ENCODE measurements at places on chromosomes 3 and 15. TPM values are rescaled to one million over a fixed set of nuclear protein-coding genes. Genes with fewer than 3 reads are reported as not detected.

Gene ALAS1
- total RNA-seq: 121 TPM

Gene HCLS1
- total RNA-seq: 252 TPM

DNA sequence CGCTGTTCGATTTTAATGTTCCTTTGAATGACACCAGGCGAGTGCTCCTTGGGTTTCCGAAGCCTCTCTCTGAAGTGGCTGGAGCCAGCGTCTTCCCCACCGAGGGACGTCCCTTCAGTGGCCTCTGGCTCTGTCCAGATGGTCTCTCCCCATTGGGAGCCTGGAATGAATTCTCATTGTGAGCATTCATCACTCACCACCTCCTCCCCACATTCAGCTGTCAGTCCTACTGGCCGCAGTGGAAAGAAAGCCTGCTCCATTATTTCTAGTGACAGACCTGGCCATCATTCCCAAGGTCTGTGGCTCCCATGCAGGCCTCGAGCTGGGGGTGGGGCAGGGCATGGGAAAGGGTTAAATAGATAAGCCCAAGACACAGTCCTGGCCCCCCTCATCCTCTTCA lies 35.2 kb downstream of the ZNF710 start:
- H3K36me3 ChIP-seq: no peaks in the 10 kb centered on the region
- DNase-seq: peak; percentile 38
- no peaks in the 10 kb centered on the region for H3K27me3 ChIP-seq
- peak overlapping the region; percentile 92 for H3K27ac ChIP-seq

DNA sequence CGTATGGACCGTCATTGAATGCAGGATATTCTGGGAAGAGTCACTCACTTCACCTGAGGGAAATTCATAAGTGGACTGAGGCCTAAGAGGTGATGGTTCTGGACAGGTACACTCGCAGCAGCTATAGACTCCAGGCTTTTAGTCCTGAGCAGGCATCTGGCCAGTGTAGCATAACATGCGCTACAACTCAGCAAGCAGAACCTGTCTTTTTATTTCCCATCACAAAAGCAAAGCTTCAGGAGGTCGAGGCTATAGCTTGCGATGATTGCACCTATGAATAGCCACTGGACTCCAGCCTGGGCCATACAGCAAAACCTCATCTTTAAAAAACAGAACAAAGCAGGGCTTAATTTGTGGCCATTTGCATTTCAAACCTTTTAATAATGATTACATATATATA lies 185.8 kb downstream of the KCNH8 start:
- H3K4me3 ChIP-seq: no peak overlapping the region
- no peak overlapping the region for H3K27ac ChIP-seq
- H3K27me3 ChIP-seq: no peaks in the 10 kb centered on the region
- no peaks in the 10 kb centered on the region for H3K36me3 ChIP-seq

Gene ADAMTS9
- total RNA-seq: not detected

- peak overlapping the region; percentile 84 for H3K27ac ChIP-seq
- no peak for DNase-seq
- H3K4me3 ChIP-seq: no peak overlapping the region
Measured at GRCh38 chr3:128326051-128326823, 140.5 kb downstream of the DNAJB8 start.

Gene GPR62
- not detected for total RNA-seq

Gene TIGIT
- 15.7 TPM for total RNA-seq

Gene RLBP1
- total RNA-seq: 0.48 TPM

- H3K4me3 ChIP-seq: no peak overlapping the region
- no peaks in the 10 kb centered on the region for H3K4me1 ChIP-seq
- H3K27ac ChIP-seq: no peak overlapping the region
- peaks cover 6% of the 10 kb centered on the region for H3K36me3 ChIP-seq
Measured at GRCh38 chr3:1848935-1849334, 249.7 kb upstream of the CNTN4 start.

GRCh38 chr3:15458212-15458780 lies 30.9 kb downstream of the EAF1 start:
- H3K36me3 ChIP-seq: peaks cover 5% of the 10 kb centered on the region
- H3K27me3 ChIP-seq: no peaks in the 10 kb centered on the region
- peak overlapping the region; percentile 35 for H3K4me3 ChIP-seq

Gene NRG4
- 0.21 TPM for total RNA-seq

DNA sequence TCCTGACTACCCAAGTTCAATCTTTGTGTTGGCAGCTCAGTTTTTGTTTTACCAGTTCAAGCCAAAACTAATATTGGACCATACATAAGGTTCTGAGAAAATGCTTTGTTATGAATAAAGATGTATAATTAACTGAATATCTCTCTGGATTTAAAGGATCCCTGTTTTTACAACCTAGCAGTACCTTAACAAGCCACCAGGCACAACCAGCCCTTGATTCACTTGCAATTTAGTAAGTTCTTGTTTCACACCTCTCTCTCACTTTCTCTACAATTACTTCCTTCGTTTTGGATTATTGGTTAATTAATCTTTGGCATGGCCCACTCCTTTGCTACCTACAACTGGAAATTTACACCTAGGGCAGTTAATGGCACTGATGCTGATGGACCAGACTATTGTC lies 531.9 kb downstream of the SQOR start:
- no peaks in the 10 kb centered on the region for H3K27me3 ChIP-seq
- no peak for DNase-seq
- no peak overlapping the region for H3K4me3 ChIP-seq

- peak overlapping the region; percentile 47 for H3K27ac ChIP-seq
- H3K4me1 ChIP-seq: peaks cover 29% of the 10 kb centered on the region
- H3K36me3 ChIP-seq: peaks cover 4% of the 10 kb centered on the region
- H3K4me3 ChIP-seq: no peak overlapping the region
- no peak for DNase-seq
- no peaks in the 10 kb centered on the region for H3K27me3 ChIP-seq
Measured at GRCh38 chr15:63545520-63545919, 41.1 kb downstream of the USP3 start.

DNA sequence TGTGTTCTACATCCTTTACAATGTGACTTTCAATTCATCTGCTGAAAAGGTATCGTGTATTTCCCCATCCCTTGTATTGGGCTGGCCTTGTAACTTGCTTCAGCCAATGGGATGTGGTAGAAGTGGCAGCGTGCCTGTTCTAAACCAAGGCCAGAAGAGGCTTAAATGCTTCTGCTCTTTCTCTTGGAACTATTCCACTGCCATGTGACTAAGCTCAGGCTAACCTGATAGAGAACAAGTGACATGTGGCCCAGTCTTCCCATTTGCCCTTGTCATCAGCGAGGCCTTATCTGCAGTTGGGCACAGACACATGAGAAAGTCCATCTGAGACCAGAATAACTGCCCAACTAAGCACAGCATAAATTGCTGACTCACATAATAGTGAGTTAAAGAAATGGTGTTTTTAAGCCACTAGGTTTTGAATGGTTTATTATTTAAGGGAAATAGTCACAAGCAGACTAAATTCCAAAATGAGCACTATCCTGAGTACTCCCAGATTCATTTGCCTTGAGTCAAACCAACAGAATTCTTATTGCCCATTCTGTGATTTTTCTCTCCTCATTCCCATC lies 230.2 kb downstream of the CPNE4 start:
- no peaks in the 10 kb centered on the region for H3K4me1 ChIP-seq
- H3K36me3 ChIP-seq: no peaks in the 10 kb centered on the region
- peaks cover 26% of the 10 kb centered on the region for H3K27me3 ChIP-seq
- H3K4me3 ChIP-seq: no peak overlapping the region

- H3K36me3 ChIP-seq: no peaks in the 10 kb centered on the region
- peaks cover 51% of the 10 kb centered on the region for H3K27me3 ChIP-seq
- H3K4me1 ChIP-seq: peaks cover 6% of the 10 kb centered on the region
- H3K4me3 ChIP-seq: no peak overlapping the region
Measured at GRCh38 chr3:24829011-24829581, 334.4 kb upstream of the THRB start.

- H3K4me3 ChIP-seq: peak overlapping the region; percentile 56
- DNase-seq: no peak
- peaks cover 42% of the 10 kb centered on the region for H3K4me1 ChIP-seq
Measured at GRCh38 chr3:152376351-152377183, 107.8 kb downstream of the MBNL1 start.

DNA sequence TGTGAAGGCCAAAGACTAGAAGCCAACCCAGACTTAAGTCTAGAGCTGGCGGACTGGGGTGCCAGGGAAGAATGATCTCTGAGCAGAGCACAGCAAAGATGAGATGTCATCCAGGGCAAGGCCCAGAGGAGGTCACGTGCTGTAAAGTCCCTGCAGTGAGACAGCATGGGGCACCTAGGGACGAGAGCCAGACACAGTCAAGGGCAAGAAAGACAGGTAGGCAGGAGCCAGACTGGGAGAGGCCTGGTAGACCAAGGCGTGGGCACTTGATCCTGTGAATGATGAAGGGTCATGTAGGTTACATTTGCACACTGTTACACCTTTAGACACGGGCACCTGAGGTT lies 379.7 kb upstream of the PROK2 start:
- no peak overlapping the region for H3K27ac ChIP-seq
- no peak overlapping the region for H3K4me3 ChIP-seq
- peak; percentile 42 for DNase-seq
- no peaks in the 10 kb centered on the region for H3K27me3 ChIP-seq
- no peaks in the 10 kb centered on the region for H3K36me3 ChIP-seq

Gene VEPH1
- not detected for total RNA-seq

GRCh38 chr3:122331886-122332285 lies 6.8 kb downstream of the CSTA start:
- H3K4me1 ChIP-seq: no peaks in the 10 kb centered on the region
- no peaks in the 10 kb centered on the region for H3K36me3 ChIP-seq
- no peak overlapping the region for H3K4me3 ChIP-seq
- peaks cover 17% of the 10 kb centered on the region for H3K27me3 ChIP-seq

Gene ZNF662
- 0.36 TPM for total RNA-seq

DNA sequence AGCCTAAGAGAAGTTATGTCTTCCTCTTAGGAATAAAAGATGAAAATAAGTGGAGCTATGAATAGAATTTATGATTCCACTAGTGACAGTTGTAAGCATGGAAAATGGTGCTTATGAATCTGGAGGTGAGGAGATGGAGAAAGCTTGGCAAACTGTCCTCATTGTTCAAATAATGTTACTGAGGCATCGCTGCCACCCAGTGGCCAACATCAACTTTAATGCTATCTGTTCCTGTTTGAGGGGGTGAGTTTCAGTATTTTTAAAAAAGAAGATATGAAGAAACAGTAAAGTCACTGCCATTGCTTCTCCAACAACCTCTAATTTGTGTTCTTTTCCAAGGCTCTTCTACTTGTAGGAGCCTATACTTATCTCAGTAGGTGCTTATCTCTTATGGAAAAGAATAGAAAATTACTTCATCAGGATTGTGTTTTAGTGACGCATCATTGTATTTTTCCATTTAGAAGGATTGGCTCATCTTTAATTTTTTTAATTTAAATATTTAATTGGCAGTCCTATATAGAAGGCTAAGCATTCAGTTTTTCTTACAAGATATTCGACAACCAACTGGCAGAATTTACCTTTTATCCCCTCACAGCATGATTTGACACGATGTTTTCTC lies 260.4 kb upstream of the P2RY1 start:
- peaks cover 47% of the 10 kb centered on the region for H3K27me3 ChIP-seq
- H3K36me3 ChIP-seq: no peaks in the 10 kb centered on the region
- H3K27ac ChIP-seq: no peak overlapping the region
- H3K4me1 ChIP-seq: no peaks in the 10 kb centered on the region

- peaks cover 3% of the 10 kb centered on the region for H3K27me3 ChIP-seq
- no peak overlapping the region for H3K4me3 ChIP-seq
- no peaks in the 10 kb centered on the region for H3K4me1 ChIP-seq
- no peaks in the 10 kb centered on the region for H3K36me3 ChIP-seq
- no peak for DNase-seq
- no peak overlapping the region for H3K27ac ChIP-seq
Measured at GRCh38 chr3:184040010-184040409, 8.5 kb downstream of the HTR3D start.

DNA sequence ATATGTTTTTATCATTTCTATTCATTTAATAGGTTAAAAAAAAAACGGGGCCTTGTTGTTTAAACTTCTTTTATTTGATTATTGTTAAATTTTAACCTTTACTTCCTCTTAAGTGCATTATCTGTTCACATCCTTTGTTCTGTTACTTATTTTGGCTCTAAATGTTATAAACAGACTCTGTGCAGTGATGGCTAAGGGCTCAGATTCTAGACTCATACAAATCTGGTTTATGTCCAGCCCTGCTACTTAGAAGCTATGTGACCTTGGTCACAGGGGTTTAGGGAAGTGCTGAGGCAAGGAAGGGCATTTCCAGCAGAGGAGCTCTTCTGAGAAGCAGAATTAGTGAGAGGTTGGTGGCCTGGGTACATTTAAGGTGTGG lies 55.3 kb upstream of the VILL start:
- H3K27ac ChIP-seq: no peak overlapping the region
- H3K4me3 ChIP-seq: no peak overlapping the region
- H3K27me3 ChIP-seq: peaks cover 11% of the 10 kb centered on the region
- no peaks in the 10 kb centered on the region for H3K36me3 ChIP-seq
- no peaks in the 10 kb centered on the region for H3K4me1 ChIP-seq
- DNase-seq: no peak
